ENCODE measurements at places on chromosomes 1 and 21.

GRCh38 chr1:28195780-28196179 lies 19.3 kb upstream of the PTAFR start:
- DNase-seq, result no peak

- DNase-seq, result no peak
Observed at GRCh38 chr1:205965036-205965884, 22.0 kb upstream of the SLC26A9 start.

DNA sequence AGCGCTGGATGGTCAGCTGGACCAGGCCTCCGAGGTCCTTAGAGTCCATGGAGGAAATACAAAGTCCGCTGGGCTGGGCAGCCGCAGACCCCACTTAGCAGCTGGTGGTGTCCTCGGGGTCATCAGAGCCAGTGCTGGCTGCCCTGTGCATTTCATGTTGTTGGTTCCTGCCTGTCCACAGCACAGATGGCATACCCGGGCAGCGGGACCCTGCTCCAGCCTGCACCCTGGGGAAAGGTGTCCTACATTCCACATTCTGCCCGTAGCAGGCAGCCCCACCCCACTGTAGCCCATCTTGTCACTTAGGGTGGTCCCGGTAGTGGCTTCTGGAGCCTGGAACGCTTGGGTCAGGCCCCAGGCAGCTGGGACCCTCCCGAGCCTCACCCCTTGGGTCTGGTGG lies 19.8 kb downstream of the PRKCZ start:
- no peak for DNase-seq

DNA sequence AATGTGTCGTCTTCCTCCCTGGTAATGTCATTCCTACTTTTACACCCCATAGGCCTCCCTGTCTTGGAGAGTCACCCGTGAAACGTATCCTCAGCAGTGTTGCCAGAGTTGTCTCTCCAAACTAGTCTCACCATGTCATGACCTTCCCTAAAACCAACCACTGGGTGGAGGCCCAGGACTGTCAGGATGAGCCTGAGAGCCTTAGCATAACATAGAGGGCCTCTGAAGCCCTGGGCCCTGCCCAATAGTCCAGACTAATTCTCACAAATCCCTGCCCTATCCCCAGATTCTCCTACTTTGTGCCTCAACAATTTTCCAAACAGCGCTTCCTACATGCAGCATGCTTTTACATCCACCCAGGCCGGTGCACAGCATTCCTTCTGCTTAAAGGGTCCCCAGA lies 29.3 kb upstream of the HSD3B1 start:
- no peak for DNase-seq

DNA sequence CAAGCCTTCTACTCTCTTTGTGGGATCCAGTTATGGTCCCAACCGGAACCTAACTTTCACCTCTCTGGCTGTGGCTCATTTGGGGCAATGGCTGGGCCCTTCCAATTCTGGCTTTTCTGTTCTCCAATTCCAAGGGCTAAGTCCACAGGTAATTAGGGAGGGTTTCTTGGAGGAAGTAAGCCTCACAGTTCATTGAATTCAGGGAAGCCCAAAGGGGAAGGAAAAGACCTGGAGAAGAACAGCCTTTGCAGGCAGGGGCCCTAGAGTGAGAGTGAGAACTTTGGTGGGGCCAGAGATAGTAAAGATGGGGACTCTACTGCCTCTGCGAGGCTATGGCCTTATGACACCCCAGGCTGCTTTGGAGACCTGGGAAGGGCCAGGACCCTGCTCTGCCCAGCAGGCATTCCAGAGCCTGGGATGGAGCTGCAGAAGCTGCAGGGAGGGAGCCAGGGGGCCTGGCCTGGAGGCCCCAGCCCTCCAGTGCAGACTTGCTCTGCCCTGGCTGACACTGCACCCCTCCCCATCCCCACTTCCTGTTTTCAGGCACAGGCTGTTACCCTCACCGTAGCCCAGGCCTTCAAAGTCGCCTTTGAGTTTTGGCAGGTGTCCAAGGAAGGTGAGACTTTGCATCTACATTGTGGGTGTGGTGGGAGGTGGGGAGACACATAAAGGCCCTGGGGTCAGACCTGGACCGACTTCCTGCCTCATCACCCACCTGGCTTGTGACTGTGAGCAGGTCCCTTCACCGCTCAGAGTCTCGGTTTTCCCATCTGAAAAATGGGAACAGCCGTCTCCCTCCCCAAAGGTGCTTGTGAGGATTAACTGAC lies 18.9 kb downstream of the LDLRAP1 start:
- peak; percentile 85 for DNase-seq

DNA sequence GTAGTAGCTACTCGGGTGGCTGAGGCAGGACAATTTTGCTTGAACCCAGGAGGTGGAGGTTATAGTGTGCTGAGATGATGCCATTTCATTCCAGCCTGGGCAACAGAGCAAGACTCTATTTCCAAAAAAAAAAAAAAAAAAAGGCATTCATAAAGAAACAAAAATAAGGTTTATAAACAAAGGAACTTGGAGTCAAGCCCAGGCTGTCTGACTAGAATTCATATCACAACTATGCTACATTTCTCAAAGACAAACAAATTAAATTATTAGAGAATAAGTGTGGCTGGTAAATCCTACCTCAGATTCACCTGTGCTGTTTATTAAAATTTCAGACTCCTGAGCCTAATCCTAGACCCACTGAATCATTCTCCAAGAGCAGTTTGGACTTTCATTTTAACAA lies 4.2 kb downstream of the GCLM start:
- no peak for DNase-seq

GRCh38 chr21:35743571-35743970 lies 316.8 kb downstream of the SETD4 start:
- no peak for DNase-seq

DNA sequence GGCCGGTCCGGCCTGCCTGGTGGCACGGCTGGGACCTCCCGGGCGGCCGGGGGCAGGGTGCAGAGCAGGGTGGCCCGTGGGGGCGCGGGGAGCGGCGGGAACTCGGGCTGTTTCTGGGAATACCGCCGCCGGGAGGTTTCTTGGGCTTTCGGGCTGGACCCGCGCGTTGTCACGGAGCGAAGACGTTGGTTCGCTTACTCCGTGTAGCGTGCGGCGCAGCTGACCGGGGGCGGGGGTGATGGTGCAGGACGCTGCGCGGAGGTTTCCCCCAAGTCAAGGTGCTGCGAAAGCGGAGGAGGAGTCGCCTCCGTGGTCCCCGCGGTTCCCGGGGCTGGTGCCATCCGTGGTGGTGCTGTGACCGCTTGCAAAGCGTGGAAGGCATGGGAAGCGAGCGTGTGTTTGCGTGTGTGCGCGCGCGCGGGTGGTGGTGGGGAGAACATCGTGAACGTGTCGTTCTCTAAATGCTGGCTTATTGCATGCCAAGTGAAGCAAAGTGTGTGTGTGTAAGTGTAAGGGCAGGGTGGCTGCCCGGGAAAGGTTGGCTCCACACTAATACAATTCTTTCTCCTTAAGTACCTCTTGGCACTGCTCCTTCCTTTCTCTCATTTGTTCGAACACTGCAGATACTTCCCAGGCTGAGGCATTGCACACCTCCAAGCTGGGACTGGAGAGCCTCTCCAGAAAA lies 1.1 kb downstream of the RYR2 start:
- DNase-seq, result no peak

DNA sequence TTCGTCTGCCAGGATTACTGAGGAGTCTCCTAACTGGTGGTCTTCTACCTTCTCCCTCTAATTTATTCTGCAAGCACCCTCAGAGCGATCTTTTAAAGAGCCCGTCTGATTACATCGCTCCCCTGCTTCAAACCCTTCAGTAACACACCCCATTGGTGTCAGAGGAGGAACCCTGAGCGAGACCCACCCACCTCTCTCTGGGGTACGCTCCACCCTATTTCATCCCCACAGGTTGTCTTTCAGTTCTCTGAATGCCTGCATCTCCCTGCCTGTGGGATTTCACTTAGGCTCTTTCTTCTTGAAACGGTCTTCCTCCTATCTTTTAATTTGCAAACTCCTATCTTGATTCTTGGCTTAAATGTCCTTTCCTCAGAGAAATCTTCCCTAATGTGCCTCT lies 39.4 kb downstream of the C1orf21 start:
- no peak for DNase-seq

- no peak for DNase-seq
Observed at GRCh38 chr1:109659997-109660690, 4.2 kb downstream of the GSTM4 start.

GRCh38 chr1:79695138-79695537 lies 688.6 kb upstream of the ADGRL4 start:
- no peak for DNase-seq

- DNase-seq, result no peak
Observed at GRCh38 chr1:211133393-211133835, 534 bp downstream of the KCNH1 start.

DNA sequence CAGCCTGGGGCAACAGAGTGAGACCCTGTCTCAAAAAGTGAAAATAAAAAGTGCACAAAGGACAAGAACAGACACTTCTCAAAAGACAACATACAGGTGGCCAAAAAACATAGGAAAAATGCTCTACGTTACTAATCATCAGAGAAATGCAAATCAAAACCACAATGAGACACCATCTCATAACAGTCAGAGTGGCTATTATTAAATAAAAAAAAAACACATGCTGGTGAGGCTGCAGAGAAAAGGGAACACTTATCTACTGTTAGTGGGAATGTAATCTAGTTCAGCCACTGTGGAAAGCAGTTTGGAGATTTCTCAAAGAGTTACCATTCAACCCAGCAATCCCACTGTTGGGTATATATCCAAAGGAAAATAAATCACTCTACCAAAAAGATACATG lies 173.2 kb downstream of the SMYD3 start:
- no peak for DNase-seq

GRCh38 chr21:26047279-26047967 lies 123.1 kb downstream of the APP start:
- DNase-seq, result no peak

DNA sequence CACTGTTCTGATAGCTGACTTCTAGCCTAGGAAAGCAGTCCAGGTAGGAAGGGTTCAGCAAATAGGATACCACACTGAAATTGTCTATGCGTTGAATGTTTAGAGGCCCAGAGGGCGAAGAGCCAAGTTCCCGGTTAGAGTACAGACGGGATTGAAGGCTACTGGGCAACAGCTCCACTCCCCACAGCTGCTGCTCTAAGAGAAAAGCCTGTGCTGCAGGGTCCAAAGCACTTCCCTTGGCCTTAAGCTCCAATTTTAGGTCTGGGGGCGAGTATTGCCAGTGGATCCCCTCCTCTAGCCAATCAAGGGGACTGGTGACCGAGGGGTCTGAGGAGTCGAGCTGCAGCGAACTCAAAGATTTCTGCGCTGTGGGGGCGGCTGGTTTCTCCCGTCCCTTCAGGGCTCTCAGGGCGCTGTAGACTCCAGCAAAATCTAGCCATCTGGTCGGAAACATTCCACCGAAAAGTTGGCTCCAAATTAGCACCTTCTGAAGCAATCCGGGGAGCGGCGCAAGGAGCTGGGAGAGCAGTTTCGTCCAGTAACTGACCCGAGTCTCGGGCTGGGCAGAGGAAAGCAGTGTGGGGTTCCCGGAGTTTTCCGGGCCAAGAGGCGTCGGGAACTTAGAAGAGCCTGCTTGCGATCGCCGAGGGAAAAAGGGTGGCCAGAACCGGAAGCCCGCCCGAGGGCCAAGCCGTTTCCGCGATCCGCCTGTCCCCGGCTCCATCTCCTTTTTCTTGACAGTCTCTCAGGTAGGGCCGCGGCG lies 748 bp downstream of the PPP1R15B start:
- peak; percentile 32 for DNase-seq

DNA sequence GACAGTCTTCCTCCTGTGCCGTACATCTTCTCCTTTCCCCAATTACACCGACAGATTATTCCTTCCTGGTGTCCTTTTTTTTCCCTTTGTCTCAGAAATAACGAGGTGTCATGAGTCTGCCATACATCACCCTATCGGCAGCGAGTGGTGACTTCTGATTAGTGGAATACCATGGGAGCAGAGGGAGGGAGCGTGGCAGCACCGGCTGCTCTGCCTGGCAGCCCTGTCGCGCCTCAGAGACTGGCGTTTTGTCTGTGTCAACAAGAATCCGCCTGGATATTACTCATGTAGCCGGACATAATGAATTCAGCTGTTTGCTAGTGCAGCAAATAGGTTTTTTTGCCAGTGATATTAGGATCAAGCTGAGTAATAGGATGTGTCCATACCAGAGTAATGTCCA lies 51.8 kb downstream of the UTP25 start:
- DNase-seq, result no peak

DNA sequence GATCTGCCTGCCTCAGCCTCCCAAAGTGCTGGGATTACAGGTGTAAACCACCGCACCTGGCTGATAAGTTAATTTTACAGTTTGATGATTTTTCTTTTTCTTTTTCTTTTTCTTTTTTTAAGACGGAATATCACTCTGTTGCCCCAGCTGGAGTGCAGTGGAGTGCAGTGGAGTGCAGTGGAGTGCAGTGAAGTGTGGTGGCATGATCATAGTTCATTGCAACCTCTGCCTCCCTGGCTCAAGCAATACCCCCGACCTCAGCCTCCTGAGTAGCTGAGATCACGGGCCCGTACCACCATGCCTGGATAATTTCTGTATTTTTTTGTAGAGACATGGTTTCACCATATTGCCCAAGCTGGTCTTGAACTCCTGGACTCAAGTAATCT lies 84.4 kb upstream of the CXADR start:
- DNase-seq, result no peak

- DNase-seq, result no peak
Observed at GRCh38 chr1:189205863-189206262, 1271.8 kb downstream of the BRINP3 start.

GRCh38 chr1:7585216-7585907 lies 185.7 kb upstream of the VAMP3 start:
- no peak for DNase-seq

- no peak for DNase-seq
Observed at GRCh38 chr1:73781251-73781650, 416.7 kb downstream of the LRRIQ3 start.

DNA sequence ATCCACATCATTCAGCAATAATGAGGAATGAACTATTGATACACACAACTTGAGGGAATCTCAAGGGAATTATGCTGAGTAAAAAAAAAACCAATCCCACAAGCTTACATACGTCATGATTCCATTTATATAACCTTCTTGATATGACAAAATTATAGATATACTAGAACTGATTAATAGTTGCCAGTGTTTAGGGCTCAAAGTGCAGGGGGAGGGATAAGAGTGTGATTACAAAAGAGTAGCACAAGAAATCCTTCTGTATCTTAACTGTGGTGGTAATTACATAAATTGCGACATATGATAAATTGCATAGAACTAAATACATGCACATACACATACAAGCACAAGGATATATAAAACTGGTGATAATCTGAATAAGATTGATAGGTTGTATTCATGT lies 13.5 kb downstream of the DIRAS3 start:
- DNase-seq, result no peak

GRCh38 chr1:10735563-10736305 lies 60.7 kb downstream of the CASZ1 start:
- DNase-seq, result no peak

Data from immature natural killer cell (primary cell).